NCI-H524 (cell line): ENCODE measurements at places on chromosomes 16 and 17.

GRCh38 chr16:997440-998051 lies 16.0 kb downstream of the SOX8 start:
- DNase-seq, result no peak

DNA sequence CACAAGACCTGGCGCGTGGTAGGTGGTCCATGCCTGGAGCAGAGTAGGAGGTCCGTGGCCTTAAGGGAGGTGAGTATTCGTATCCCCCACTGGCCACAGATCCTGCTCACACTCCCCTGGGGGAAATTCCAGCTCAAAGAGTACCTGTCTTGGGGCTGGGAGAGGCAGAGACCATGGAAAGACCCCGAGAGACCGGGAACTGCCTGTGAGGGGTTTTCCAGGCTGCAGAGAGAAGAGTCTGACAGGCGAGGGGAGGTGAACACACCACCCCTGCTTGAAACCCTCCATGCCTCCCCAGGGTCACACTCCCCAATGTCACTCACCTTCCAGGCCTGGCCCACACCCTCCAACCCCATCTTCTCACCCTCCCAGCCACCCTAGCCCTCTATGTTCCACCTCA lies 12.6 kb upstream of the SNN start:
- DNase-seq, result no peak

DNA sequence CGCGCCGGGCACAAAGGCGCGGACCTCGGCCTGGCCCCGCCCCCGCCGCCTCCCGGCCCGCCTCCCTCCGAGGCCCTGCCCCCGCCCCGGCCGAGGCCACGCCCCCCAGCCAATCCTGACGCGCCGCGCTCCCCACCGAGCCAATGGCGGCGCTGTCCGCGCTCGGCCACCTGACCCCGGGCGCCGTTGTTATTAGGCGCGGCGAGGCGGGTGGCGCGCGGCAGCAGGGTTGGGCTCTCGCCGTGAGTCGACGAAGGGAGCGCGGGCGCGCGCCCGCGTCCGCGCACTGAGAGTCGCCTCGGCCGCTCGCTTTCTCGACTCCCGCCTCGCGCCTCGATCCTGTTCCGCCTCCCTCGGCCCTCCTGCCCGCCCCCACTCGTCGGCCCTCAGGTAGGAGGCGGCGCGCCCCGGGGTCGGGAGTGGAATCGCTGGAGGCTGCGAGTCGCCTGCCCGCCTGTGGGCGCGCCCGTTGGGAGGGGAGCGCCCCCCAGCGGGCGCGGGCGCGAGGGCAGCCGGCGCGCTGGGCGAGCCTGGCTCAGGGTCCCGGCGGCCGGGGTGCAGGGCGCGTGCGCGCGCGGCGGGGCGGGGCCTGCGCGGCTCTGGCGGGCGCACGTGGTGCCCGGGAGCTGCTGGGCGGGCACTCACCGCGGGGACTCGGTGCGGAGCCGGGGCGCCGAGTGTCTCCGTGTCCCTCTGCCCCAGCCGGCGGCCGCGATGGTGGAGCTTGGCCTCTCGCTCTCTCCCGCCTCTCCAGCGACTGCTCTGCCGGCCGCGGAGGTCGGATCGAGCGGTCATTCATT lies 405 bp upstream of the CBLN1 start:
- DNase-seq, result peak; percentile 84

DNA sequence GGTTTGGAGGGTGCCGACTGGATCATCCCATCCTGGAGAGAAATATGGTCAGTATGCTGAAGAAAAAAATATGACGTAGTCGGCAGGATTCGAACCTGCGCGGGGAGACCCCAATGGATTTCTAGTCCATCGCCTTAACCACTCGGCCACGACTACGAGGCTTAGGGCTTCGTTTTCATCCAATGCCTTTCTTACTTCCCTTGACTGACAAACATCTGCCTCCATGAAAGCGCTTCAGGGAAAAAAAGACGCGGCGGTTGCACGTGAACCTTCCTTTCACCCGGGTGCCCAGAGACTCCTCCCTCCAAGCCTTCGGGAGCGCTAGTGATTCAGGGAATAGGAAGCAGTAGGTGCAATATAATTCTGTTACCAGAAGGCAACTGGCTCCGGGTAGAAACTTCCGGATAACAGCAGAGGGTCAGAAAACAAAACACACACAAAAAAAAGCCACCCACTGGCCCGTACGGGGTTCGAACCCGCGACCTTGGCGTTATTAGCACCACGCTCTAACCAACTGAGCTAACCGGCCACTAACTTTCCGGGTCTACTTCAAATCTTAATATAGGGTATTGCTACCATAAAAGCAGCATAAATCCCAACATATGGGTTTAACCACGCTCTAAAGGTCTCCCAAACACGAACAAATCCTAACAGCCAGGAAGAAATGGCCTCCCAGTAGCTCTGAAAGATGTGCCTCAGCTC lies 16.3 kb upstream of the AURKB start:
- DNase-seq, result no peak

GRCh38 chr16:81583893-81584631 lies 139.5 kb downstream of the CMIP start:
- no peak for DNase-seq

DNA sequence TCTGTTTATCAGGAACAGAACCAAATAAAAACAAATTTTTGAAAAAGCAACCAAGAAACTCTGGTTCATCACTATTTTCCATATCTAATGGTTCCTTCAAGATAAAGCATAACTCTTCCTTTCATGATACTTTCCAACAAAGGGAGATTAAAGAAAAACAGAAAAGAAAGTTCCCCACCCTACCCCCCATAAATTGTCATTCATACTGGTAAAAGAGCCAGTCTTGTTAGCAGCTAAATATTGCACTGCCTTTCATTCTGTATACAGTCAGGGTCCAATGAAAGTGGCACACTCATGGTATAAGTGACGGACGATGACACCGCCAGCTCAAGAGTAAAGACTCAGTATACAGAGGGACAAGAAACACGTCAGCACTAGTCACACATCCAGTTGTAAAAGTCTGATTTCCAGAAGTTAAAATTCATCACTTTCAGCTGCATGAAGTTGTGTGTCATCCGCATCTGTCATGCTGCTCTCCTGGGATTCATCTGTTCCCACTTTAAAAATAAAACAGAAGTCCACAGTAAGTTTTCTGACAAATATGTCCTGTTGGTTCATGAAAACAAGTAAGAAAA lies 68.5 kb downstream of the CDC27 start:
- DNase-seq, result no peak

DNA sequence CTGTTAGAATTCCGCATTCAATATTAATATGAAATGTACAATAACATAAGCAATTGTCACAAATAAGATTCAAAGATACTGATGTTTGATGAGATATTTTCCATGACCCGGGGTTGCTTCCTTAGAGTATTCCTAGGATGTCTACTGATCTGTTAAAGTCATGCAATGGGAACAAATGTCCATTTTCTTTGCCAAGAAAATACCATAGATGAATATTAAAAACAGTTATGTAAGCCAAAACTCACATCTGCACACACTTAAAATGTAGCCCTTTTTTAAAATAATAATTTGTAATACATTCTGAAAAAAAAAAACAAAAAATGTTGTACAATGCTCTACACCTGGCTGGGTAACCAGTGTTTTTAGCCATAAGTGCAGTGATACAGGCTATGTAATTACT lies 259.4 kb upstream of the AXIN2 start:
- no peak for DNase-seq

DNA sequence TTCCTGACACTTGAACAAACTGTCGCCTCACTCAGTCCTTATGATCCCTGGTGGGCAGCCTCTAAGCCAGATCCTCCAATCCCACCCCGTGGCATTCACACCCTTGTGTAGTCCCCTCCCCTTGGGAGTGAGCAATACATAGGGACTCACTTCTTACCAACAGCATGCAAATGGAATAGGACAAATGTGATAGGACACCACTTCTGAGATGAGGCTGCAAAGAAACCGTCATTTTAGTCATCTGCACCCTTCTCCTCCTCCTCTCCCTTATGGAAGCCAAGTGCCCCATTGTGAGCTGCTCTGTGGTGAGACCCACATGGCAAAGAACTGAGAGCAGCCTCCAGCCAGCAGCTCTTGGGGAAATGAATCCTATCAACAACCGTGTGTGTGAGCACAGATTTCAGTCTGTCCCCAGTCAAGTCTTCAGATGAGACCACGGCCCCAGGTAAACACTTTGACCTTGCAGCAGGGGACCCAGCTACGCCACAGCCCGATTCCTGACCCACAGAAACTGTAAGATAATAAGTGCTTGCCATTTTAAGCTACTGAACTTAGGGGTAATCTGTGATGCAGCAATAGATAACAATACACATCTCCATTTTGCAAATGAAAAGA lies 46.9 kb downstream of the ZFHX3 start:
- DNase-seq, result no peak

DNA sequence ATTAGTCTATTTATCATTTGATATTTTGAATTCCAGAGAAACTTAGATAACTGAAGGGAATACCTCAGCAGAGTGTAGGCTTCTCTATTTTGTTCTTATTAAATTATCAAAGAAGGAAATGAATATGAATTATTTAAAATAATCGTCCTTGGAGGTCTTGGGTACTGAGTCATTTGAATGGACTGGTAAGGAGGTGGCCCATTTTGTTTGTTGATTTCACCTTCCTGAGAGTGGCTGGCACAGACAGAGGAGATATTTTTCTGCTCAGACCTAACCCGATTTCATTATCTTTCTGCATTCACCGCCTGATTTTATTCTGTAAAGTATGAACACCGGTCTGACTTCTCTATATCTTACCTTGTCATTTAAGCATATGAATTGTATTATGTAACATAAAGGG lies 88.0 kb downstream of the USP22 start:
- DNase-seq, result no peak

GRCh38 chr17:44338702-44339101 lies 6.4 kb upstream of the GRN start:
- DNase-seq, result no peak

DNA sequence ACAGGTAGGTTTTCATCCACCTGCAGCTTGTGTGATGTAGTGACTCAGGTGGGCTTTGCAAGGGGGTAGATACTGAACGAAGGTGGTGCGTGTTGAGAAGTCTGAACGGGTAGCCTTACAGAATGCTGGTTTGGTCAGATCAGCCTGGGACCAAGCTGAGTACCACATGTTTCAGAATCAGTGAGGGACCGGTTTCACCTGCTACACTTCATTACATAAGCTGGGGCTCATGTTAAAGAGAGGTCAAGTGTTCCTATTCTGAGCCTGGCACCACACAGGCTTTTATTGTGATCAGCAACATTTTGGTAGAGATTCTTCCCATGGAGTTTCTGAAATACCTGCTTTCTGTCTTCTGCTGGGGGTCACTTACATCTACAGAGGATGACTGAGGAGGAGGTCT lies 207.4 kb upstream of the EEF2KMT start:
- DNase-seq, result no peak

GRCh38 chr16:51540259-51540658 lies 389.2 kb upstream of the SALL1 start:
- DNase-seq, result no peak

DNA sequence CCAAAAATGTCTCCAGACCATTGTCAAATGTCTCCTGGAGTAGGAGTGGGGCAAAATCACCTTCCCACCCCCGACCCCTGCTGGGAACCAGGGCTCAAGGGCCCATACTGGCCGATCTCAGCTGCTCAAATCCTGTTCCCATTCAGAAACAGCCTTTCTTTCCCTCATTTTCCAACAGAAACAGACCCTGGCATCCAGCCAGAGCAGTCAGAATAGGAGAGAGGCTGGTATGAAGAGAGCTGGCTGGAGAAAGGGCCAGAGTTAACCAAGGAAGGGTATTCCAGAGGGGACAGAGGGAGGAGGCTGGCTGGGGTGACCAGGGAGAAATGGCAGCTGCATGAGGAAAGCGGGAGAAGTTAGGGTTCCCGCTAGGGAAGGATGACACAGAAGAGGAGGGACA lies 199.1 kb downstream of the XYLT1 start:
- no peak for DNase-seq

GRCh38 chr16:6993544-6993943 lies 339.1 kb upstream of the RBFOX1 start:
- no peak for DNase-seq

GRCh38 chr16:85995541-85996423 lies 96.8 kb downstream of the IRF8 start:
- DNase-seq, result no peak

- no peak for DNase-seq
Measured at GRCh38 chr17:29504711-29505110, 62.1 kb downstream of the ABHD15 start.

DNA sequence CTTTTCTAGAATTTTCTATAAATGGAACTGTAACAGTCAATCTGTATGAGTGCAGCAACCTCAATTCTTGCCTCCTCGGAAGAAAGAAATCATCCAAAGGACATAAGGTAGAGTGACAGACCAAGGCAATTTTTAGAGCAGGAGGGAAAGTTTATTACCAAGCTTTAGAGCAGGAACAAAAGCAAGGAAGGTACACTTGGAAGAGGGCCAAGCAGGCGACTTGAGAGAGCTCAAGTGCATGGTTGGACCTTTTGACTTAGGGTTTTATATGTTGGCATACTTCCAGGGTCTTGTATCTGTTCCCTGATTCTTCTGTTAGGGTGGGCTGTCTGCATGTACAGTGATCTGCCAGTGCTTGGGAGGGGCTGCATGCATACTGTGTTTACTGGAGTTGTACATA lies 50.3 kb downstream of the SCNN1G start:
- peak; percentile 50 for DNase-seq

DNA sequence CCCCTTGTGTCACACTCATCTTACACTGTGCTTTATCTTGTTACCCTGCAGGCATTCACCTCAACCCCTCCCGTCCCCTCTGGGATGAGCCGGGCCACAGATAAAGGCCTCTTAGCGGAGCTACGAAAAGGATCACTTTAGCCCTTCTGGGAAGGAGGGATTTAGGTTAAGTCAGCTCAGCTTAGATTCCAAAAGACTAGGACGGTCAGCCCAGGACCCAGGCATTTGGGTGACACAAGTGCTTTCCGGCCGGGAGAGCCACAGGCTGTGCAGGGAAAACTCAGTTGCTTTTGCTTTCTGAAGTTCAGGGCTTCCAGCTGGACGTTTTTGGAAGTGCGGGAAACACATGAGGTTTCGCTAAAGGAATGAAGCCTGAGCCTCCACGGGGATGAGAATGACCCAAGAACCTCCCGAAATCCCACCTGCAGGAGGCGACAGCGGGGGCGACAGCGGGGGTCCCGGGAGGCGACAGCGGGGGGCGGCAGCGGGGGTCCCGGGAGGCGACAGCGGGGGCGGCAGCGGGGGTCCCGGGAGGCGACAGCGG lies 11.6 kb upstream of the METRNL start:
- DNase-seq, result no peak

GRCh38 chr16:13944816-13945215 lies 24.9 kb downstream of the ERCC4 start:
- no peak for DNase-seq

DNA sequence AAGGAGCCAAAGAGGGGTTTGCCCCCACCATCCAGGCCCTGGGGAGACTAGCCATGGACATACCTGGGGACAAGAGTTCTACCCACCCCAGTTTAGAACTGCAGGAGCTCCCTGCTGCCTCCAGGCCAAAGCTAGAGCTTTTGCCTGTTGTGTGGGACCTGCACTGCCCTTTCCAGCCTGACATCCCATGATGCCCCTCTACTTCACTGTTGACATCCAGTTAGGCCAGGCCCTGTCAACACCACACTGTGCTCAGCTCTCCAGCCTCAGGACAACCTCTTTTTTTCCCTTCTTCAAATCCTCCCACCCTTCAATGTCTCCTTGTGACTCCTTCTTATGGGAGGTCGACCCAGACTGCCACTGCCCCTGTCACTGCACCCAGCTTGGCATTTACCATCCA lies 19.8 kb upstream of the CBFB start:
- DNase-seq, result no peak

GRCh38 chr17:82917699-82918345 lies 78.0 kb upstream of the ZNF750 start:
- DNase-seq, result no peak
